NCI-H1436 treated with DMSO at 0.1 percent for 48 hours (cell line): ENCODE measurements at places on chromosomes 6 and 20.

GRCh38 chr20:2303673-2304072, 7.9 kb downstream of the TGM3 start:
- DNase-seq, result no peak

DNA sequence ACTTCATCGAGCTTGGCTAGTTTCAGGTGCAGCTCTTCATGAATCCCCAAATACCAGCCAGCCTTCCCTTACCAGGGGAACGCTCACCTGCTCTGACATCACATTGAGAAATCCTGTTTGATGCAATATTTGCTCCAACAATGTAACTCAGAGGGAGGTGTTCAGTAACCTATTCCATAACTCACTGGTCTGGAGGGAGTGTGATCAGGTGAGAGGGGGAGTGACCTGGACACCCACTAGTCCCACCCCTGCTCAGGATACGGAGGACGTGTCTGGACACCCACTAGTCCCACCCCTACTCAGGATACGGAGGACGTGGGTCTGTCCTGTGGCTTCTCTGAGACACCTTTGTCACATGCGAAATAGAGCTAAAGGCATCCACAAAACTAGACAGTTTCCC, 70.3 kb downstream of the HUS1B start:
- no peak for DNase-seq

DNA sequence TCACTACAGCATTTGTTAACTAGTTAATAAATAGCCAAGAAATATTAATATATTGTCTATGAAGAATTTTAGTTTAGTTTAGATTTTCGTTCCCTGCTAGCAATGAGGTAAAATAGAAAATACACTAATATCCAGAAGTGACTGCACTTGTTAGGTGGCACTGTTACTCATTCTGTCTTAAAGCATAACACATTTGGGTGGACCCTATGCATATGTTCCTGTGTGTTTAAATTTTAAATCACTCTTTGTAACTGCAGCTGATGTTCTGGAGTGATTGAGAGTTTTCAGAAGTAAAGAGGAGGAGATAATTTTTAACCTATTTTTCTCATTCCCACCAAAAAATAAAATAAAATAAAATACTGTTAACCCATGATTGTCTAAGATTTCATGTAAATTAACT, 73.9 kb upstream of the SOX4 start:
- DNase-seq, result no peak

DNA sequence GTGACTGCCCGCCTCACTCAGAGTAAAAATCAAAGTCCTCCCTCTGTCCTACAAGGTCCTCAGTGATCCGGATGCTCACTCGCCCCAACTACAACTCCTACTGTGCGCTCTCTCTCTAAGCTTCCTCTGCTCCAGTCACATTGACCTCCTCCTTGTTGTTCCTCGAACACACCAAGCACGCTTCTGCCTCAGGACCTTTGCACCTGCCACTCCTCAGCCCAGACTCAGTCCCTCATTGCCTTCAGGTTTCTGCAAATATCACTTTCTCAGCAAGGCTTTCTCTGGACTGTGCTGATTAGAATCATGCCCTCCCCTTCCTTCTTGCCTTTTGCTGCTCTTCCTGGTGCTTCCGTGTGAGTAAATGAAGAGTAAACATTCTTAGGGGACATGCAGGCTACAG, 41.6 kb downstream of the SULF2 start:
- no peak for DNase-seq

DNA sequence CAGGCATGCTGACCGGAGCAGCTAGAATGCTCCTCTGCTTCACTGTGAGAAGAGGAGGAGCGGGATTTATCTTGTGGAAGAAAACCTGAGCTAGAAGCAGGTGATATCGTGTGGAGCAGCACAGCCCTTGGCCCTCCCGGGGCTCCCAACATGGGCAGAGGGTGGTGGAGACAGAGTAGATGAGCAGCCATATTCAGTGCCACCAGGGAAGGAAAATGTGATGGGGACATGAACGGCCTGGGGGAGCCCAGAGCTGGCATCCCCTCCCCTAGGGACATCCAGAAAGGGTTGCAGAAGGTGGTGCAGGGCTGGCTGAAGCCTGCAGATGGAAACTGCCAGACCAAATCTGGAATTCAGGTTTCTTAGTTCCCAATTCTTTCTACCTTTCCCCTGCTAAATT, 24.9 kb upstream of the TBXT start:
- no peak for DNase-seq

DNA sequence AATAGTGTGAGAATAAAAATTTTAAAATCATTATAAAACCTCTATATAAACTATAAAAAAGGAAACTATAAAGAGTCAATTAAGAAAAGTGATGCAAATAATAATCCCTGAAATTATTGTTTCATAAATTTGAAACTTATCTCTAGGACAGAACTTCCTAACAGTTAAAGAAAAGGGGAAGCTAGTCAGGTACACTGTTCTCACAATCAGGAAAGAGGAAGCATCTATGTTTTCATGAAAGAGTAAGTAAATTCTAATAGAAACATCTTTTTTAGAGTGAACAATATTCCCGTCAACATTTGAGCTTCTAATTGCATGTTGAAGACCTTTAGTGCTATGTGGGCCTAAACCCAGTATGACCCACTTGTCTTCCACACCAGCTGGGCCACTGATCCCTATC, 1.2 kb upstream of the ADGRF1 start:
- DNase-seq, result no peak

GRCh38 chr20:51525241-51526105, 17.0 kb downstream of the NFATC2 start:
- DNase-seq, result no peak

GRCh38 chr20:19741924-19742323, 16.1 kb upstream of the RIN2 start:
- no peak for DNase-seq

DNA sequence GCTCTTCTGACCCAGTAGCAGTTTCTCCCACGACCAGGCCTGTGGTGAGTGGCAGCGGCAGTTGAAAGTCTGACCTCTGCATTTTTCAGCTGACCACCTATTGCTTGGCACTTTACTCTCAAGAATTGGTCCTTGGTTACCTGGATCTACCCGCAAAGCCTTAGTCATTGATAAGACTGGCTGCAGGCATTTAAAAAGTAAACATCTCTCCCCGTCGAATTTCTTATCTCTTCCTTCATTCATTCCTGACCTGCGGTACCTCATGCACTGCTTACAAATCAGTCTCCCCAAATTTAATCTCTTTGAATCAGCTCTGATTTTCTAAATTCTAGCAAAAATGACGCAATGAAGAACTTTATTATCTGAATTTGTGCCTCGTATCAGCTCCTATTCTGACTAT, 26.1 kb upstream of the IPCEF1 start:
- DNase-seq, result no peak

- DNase-seq, result peak; percentile 37
These were observed 516.4 kb upstream of the ARID1B start for GRCh38 chr6:156260815-156261214.

DNA sequence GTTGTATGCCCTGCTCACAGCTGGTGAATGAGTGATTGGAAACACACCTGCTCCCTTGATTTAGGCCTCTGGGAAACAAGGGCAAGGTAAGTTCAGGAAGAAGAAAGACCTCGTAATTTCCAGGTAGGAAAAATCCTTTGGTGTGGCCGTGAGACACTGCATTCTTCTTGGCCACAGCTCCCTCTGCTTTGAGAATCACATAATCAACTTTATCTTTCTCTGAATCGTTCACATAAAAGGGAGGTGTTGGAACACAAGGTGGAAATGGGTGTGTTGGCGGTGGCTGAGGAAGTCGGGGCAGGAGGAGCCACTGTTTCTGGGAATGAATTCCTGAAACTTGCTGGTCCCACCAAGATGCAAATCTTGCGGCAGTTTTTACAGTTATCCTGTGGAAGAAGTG, 25.9 kb downstream of the FAM209B start:
- DNase-seq, result no peak

DNA sequence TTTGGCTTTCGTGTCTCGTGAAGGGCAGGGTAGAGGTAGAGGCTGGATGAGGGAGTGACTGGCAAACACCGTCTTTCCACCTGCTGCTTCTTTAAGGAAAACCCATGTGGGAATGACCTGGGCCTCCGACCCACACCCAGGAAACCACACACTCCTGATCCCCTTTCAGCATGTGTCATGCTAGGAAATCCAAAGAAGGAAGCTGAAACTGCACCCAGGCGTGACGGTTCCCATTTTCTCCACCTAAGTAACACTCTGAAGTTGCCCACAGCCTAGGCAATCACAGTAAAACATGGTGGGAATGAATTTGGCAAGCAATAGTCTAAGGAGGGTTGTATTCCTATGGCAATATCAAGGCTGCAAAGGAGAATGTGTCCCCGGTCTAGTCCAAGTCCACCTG, 538.4 kb upstream of the NOX3 start:
- no peak for DNase-seq

- DNase-seq, result no peak
These were observed 51.7 kb downstream of the MARCKS start for GRCh38 chr6:113908801-113909200.

- DNase-seq, result no peak
These were observed 6.1 kb downstream of the GMPR start for GRCh38 chr6:16244446-16244845.

- no peak for DNase-seq
These were observed 145.1 kb downstream of the CD24 start for GRCh38 chr6:106829451-106829850.

GRCh38 chr20:856361-856775, 22.9 kb downstream of the FAM110A start:
- no peak for DNase-seq

- no peak for DNase-seq
These were observed 378.8 kb downstream of the CENPW start for GRCh38 chr6:126718600-126719327.

GRCh38 chr6:153590411-153590810, 448.6 kb upstream of the OPRM1 start:
- no peak for DNase-seq

DNA sequence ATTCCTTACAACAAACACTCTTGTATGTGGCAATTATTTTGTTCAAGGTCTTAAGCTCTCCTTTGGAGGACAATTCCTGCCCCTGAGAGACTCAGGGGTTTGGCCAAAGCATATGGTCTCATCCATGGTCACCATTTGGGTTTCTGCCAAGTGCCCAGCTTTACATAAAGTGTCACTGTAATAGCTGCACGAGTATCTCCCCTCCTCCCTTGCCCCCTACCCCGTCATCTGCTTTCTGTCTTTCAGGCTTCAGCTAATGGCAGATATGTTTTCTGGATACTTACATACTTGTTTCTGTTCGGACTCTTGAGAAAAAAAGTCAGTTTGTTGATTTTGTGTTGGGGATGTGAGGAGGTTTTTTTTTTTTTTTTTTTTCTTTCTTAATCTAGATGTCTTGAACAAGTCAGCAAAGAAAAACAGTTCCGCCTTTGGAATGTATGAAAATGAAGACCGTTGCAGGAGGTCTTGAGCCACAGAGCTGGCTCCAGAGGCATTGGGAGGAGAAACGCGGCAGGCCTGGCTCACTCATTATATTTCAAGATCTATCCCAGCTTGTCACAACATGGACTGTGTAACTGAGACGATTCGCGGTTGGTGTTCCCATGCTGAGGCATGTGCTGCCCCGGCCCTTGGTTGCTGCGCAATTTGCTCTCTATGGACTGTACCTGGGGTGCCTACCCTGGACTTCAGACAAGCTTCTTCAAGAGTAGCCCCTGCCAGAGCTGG, 32.6 kb upstream of the STX16 start:
- DNase-seq, result no peak
